ENCODE measurements at places on chromosomes 1 and 21.
A peak's percentile ranks its signal among the peaks of the same experiment; 100 is the strongest.

GRCh38 chr1:59107516-59107915, 189.4 kb upstream of the FGGY start:
- DNase-seq = no peak

DNA sequence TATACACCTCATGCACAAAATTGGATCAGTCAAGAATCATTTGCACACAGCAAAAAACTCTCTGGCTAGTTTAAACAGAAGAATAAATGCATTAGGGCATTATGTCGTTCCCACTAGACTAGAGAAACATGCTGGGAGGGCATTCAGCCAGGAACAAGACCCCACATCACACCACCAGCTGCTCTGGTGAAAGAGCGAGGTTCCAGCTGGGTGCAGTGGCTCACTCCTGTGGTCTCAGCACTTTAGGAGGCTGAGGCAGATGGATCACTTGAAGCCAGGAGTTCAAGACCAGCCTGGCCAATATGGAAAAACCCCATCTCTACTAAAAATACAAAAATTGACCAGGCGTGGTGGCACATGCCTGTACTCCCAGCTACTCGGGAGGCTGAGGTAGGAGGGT, 52.1 kb upstream of the BACE2 start:
- DNase-seq = no peak

GRCh38 chr1:23352096-23352695, 8.1 kb upstream of the HNRNPR start:
- DNase-seq = no peak

DNA sequence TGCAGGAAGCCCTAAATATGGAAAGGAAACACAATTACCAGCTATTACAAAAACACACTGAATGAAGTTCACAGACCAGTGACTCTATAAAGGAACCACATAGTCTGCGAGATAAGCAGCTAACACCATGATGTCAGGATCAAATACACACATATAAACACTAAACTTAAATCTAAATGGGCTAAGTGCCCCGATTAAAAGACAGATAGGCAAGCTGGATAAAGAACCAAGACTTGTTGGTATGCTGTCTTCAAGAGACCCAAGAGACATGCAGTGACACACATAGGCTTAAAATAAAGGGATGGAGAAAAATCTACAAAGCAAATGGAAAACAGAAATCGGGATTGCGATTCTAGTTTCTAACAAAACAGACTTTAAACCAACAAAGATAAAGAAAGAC, 121.9 kb downstream of the SLC5A9 start:
- DNase-seq = no peak

DNA sequence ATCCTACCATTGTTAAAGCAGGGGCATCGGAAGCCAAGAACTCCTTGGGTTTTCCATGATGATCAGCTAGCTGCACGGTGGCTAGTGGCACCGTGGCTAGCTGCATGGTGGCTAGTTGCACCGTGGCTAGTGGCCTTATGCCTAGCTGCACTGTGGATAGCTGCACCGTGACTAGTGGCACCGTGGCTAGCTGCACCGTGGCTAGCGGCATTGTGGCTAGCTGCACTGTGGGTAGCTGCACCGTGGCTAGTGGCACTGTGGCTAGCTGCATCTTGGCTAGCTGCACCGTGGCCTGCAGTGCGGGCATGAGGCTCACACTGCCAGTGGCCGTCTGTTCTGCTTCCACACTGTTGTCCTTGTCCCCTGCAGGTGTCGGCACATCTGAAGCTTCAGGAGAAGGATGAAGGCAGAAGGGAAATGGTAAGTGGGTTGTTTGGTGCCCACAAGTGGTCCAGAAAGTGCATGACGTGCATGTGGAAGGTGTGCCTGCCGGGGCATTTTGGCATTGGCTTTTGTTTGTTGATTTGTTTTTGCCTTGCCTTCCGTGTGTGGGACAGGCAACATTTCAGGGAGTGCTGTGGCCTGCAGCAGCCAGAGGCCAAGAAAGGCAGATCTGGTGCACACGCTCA, 38.6 kb downstream of the TFF3 start:
- no peak for DNase-seq

GRCh38 chr1:87399264-87399663, 70.6 kb downstream of the LMO4 start:
- DNase-seq = no peak

- no peak for DNase-seq
These were observed 158.4 kb upstream of the C8B start for GRCh38 chr1:57124170-57124569.

- DNase-seq = no peak
These were observed 85.3 kb downstream of the FOXD2 start for GRCh38 chr1:47522935-47523834.

- DNase-seq = no peak
These were observed 14.4 kb downstream of the HS2ST1 start for GRCh38 chr1:86928819-86929218.

- DNase-seq = no peak
These were observed 5.9 kb downstream of the NBPF1 start for GRCh38 chr1:16607433-16607851.

DNA sequence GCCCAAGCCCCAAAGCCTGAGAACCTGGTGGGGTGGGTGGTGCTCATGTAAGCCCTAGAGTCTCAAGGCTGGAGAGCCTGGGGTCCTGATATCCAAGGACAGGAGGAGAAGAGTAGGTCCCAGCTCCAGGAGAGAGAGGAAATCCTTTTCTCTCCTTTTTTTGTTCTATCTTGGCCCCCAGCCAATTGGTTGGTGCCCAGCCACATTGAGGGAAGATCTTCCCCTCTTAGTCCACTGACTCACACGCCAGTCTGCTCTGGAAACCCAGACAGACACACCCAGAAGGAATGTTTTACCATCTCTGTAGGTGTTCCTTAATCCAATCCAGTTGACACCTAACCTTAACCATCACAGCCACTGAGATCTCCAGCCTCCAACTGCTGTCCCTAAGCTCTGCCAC, 16.2 kb upstream of the LIN9 start:
- DNase-seq = no peak

GRCh38 chr1:248196965-248197364, at the start of gene OR2M3:
OR2M3 (plus strand) TSS chr1:248197265; CDS start chr1:248203068, 5,803 bp downstream.
- no peak for DNase-seq

DNA sequence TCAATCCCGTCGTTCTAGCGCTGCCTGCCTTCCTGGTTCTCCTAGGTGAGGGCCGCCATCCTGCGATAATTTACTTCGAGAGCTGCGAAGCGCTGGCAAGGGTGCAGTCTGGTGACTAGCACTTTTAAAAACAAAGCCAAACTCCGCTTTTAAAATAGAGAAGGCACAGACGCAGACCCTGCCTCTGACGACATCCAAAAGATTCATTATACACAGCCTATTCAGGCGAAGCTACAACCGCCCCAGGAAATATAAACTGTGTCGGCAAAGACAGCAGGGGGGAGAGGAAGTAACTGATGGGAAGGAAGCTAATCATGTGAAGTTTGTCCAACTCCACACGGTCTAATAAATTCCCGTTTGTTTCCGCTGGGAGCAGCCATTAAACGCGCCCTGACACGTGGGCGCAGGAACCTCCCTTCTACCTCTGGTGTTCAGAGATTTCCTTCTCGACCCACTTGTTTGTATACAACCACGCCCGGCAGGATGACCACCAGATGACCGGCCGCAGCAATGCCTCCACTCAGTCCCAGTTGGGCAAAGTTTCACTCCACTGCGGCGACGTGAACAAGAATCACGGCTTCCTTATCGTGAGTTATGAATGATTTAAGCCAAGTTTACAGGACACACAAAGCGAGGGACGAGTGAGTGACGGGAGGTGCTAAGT, 1.3 kb downstream of the GNG12 start:
- DNase-seq = peak; percentile 5

- DNase-seq = no peak
These were observed 29.6 kb downstream of the PTPRF start for GRCh38 chr1:43560286-43560685.

GRCh38 chr1:195472291-195472690, 1135.9 kb downstream of the KCNT2 start:
- DNase-seq = no peak

DNA sequence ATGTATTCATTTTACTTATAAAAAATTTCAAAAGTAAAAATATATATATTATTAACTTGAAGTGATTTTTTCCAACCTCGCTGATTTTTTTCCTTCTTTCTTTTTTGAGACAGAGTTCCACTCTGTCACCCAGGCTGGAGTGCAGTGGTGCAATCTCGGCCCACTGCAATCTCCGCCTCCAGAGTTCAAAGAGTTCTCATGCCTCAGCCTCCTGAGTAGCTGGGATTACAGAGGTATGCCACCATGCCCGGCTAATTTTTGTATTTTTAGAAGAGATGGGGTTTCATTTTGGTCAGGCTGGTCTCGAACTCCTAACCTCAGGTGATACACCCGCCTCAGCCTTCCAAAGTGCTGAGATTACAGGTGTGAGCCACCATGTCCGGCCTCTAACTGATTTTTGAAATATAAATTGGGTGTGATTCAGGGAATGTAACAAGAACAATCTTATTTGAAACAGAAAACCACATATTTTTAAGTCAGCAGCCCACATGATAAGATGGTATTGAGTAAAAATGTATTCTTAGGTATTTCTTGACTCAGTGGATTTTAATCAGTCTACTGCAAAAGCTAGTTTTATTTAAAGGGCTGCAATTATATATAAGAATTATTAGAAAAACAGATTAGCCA, 30.0 kb downstream of the ZBTB8B start:
- DNase-seq = no peak

DNA sequence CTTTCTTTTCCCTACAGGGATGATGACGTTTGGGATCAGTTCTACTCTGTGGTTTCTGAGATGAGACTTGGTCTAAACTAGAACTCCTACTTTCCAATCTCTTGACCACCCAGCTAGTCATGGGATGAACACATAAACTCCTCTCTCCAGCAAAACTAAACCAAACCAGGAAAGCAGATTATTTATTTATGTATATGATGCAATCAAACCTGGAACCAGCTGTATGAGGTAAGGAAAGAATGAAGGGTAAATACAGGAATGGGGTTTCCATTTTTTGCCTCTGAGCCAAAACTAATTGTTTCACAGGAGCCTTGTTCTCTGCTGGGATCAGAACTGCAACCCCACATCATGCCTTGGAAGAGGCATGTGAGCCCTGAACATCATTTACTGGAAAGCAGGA, 3.3 kb upstream of the AGT start:
- DNase-seq = no peak

DNA sequence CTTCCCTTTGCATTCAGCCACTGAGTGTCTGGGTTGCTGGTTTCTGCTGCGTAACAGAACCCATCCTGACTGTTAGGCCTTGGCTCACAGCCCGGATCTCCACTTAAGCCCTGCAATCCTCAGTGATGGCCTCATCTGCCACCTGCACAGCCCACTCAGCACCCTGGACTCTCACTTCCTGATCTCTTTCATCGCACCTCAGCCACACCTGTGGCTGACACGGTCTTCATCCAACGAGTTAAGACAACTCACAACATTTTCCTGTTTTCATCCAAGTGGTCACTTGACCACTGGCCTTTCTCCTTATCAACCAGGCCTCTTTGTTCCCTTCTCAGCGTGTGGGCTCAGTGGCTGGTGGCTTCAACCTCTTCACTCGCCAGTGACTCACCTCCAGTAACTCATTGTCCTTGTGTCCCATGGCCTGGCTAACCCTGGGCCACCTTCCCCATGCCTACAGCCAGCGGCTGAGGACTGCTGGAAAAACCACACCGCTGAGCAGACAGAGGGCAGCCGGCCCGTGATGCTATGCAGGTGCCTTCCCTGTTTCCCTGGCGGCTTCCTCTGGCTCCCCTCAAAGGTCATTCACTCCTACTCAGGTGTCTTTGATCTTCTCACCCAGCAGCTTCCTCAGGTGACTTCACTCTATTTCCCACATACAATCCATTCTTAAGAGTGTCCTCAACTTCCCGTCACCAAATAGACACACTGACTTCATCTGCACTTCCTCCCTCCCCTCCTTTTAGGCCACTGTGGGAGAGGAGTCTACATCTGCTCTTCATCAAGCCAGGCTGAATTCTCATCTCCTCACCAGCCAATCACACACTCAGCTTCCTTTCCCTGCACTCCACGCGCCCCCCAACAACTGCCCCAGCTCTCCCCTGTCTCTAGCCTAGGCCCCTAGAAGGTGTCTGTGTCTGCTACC, 19.9 kb upstream of the EDN2 start:
- peak; percentile 34 for DNase-seq

DNA sequence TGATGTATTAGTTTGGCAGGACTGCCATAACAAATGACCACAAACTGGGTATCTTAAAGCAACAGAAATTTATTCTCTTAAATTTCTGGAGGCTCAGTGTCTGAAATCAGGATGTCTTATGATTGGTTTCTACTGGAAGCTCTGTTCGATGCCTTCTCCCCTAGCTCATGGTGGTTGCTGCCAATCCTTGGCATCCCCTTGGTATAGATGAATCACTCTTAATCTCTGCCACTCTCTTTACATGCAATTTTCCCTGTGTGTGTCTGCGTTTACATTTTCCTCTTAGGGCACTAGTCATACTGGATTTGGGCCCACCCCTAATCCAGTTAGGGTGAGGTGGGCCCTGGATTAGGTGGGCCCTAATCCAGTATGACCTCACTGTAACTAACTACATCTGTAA, 54.7 kb upstream of the MPC2 start:
- DNase-seq = no peak

DNA sequence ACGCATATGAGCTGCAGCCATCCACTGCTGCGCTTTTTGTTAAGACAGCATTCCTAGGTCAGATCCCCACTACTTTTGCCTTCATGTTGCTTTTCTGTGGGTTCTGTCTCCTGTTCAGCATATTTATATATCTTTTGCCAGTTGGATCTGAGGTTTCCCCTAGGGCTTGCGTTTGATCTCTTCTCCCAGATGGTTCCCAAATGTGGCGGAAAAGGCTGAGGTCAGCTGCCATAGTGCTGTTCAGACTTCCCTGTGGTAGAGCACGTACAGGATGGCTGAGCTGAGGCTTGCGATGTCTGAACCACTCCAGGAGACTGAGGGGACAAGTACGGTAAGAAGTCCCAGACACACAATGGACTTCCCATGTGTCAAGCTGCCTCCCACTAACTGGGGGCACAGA, 39.8 kb downstream of the COL6A1 start:
- DNase-seq = no peak

GRCh38 chr1:168455764-168456163, 88.0 kb downstream of the XCL2 start:
- DNase-seq = no peak

DNA sequence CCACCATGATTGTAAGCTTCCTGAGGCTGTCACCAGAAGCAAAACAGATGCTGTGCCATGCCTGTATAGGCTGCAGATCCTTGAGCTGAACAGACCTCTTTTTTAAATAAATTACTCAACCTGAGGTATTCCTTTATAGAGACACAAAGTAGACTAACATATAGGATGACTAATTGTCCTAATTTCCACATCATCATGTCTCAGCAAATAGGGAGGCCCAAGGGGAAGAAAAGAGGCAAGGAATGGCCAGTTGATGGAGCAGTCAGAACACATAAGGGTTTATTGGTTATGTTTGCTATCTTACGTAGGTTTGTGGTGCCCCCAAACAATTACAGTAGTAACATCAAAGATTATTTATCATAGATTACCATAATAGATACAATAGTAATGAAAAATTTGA, 126.2 kb downstream of the RASAL2 start:
- no peak for DNase-seq

GRCh38 chr1:18898567-18898966, 3.8 kb downstream of the ALDH4A1 start:
- no peak for DNase-seq
